ENCODE measurements at places on chromosomes 2 and 18.

GRCh38 chr18:36247036-36247435 lies 50.5 kb upstream of the FHOD3 start:
- DNase-seq = no peak

- no peak for DNase-seq
These were observed 226.9 kb downstream of the KLHL29 start for GRCh38 chr2:23611839-23612238.

DNA sequence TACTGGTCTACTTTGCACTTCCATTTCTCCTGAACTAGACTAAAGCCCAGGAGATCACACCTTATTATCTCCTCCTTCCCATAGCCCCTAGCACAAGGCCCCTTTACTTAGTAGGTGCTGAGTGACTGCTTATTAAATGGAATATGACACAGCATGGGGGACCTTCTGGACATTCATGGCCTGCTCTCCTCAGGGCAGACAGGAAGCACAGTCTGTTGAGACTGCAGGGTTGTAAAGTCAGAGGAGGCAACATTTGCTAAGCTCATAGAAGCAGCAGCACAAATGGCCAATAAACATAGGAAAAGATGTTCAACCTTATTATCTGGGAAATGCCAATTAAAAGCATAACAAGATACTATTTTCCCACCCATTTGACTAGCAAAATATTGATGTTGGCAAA lies 75.3 kb downstream of the DNMT3A start:
- DNase-seq = no peak

GRCh38 chr2:55419679-55420438 lies at the start of gene CCDC88A:
TSS of gene CCDC88A (minus strand) at chr2:55419856. CDS start at chr2:55419079, 777 bp downstream.
- DNase-seq = peak; percentile 93

GRCh38 chr2:29463181-29463900 lies 348.1 kb downstream of the CLIP4 start:
- DNase-seq = no peak
